Regular cardiac myocyte (primary cell): ENCODE measurements at places on chromosomes 4 and X. TPM values are rescaled to one million over a fixed set of nuclear protein-coding genes. Genes with fewer than 3 reads are reported as not detected.

DDX53 gene
- not detected in 2 replicates for total RNA-seq

TRIM2 gene
- total RNA-seq, result 21.7 and 45.4 TPM in 2 replicates

PPEF2 gene
- total RNA-seq, result 0.19 TPM in 1 of 2 replicates, not detected in the other

GLUD2 gene
- total RNA-seq, result 1.1 and 1.2 TPM in 2 replicates
